Kidney epithelial cell (primary cell): ENCODE measurements at places on chromosomes 13 and 19.

DNA sequence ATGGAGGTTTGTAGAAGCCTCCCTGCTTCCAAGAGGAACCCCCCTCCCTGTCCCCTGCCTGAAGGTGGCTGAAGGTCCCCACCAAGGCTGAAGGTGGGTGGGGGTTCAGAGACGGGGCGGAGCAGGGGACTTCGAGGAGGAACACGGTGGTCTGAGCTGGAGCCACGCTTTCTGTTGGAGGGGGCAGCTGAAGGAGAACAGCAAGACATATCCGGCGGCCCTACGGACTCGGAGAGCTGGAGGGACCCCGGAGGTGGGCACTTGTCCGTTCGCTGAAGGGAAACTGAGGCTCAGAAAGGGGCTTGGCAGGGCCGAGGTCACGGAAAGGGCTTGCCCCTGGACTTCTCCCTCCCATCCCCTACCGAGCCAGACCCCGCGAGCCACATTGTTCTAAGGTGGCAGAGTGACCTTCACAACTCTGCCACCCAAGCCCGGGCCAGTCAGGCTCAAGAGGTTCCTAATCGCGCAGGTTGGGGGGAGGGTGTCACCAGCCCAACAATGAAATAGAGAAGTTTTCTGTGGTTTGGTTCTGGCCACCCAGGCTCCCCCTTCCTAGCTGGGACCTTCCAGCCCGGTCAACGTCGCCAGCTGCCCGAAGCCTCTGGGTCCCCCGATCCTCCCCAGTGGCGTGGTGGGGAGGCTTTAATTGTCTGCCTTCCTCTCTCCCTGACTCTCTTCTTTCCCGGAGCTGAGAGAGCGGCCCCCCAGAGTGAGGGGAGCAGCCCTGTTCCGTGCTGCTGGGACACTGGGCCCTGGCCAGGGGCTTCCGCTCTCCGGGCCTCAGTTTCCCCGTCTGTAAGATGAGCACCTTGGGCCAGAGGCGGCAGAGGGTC lies 15.5 kb upstream of the KCNN1 start:
- no peak for DNase-seq

DNA sequence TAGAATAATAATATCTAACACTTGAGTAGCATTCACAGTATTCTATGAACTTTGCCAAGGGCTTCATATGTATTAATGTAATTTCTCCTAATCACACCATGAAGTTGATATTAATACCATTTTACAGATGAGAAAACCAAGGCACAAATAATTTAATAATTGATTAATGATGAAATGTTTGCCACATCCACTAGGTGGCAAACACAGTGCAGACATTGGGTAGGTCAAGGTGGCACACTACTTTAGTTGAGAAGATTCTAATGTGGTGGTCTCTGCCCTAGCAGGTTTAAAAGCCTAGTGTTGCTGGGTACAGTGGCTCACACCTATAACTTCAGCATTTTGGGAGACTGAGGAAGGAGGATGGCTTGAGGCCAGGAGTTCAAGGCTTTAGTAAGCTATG lies 412.4 kb downstream of the SUCLA2 start:
- DNase-seq = no peak

- DNase-seq = no peak
Observed at GRCh38 chr13:113465300-113465699, 12.0 kb upstream of the ADPRHL1 start.

- DNase-seq = no peak
Observed at GRCh38 chr13:113819731-113820715, 43.9 kb downstream of the GAS6 start.

DNA sequence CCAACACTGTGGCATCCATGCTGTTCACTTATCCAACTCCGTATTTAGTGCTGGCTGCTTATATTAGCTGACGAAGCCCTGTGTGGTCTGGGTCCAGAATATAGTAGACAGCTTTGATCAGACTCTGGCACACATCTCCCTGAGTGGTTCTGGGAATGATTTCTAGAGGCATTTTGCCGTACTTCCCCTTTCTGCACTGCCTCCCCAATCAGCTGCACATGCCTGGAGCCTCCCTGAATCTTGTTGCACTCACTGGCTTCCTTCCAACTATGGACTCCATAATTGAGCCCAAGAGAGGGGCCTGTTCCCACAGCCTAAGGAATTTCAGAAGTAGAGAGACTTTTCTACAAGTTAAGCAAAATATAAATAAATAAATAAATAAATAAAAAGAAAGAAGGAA lies 30.4 kb upstream of the PCDH8 start:
- no peak for DNase-seq

- DNase-seq = no peak
Observed at GRCh38 chr13:22278336-22278929, 607.6 kb downstream of the FGF9 start.

- DNase-seq = no peak
Observed at GRCh38 chr13:67353941-67354340, 123.8 kb upstream of the PCDH9 start.

DNA sequence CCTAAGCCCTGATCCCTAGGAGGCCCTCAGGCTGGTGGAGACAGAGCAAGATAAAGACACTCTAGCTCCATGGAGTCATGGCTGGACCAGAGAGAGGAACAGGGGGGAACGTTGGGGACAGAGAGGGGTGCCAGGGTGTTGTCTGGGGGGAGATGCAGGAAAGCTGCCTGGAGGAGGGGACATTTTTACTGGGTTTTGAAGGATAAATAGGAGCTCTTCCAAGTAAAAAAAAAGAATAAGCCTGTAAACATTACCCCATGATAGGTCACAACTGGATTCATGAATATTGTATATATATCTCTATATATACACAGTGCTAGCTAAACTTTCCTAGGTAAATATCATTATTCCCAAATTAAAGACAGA lies 714 bp downstream of the HSH2D start:
- DNase-seq = no peak

GRCh38 chr13:94128430-94128829 lies 351.1 kb downstream of the DCT start:
- peak; percentile 49 for DNase-seq

DNA sequence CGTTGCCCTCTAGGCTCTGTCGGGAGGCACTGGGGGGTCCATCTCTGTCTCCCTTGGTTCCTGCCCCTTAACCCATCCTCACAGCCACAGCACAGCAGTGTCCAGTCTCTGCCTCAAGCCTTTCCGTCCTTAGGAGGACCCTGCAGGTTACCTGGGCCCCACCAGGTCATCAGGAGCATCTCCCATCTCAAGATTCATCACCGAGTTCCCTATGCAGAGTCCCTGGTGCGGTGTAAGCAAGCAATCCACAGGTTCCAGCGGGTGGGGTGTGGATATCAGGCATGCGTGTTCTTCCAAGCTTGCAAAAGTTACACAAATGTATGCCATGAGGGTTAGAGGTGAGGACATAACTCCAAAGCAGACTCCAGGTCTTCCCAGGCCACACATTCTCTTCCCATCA lies 20.9 kb upstream of the GAS6 start:
- DNase-seq = no peak

DNA sequence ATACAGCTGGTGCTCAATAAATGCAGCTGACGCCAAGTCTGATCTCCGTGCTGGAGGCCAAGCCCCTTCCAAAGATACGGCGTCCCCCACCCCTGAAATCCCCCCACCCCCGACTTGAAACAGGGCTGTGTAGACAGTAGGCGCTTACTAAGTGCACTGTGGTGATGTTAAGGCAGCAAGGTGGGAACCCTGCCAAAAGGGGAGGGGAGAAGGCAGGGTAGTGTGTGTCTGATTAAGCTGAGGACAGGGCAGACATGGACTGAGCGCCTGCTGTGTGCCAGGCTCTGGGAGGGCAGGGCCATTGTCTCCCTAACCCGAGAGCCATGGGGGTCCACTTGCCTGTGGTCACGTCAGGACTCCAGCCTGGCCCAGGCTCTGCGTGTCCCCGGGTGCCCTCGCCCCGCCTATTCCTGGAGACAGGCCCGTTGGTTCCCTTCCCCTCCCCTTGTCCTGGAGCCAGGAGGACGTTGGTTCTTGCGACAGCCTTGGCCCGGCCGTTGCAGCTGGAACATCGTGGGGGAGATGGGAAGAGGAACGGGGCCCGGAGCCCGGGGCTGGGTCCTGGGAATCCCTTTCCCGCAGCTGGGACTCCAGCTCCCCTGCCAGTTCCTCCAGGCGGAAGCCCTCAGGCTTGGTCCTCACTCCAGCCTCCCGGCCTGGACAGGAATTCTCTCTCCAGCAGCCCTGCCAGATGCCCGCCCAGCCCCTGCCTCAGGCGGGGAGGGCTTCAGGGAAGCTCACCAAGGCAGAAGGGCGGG lies 1.7 kb upstream of the ELANE start:
- DNase-seq = no peak

- DNase-seq = no peak
Observed at GRCh38 chr19:13894552-13894951, 11.4 kb downstream of the BRME1 start.

DNA sequence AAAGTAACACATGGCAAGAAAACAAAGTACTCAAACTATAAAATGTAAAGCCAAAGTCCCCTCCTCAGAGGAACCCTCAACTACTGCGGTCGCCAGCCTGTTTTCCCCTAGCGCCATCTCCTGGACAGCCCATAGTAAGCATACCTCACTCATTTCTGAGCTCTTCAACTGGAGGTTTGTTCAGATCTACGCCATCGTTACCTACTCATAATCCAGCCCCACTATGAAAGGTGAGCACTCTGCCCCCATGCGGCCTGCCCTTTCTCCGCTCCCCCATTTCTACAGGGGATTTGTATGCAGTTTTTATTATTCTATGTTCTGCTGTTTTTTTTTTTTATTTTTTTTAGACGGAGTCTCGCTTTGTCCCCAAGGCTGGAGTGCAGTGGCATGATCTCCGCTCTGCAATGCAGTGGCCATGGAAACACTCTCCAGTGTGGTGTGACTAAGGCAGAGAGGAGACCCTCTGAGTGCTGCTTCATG lies 26.2 kb downstream of the OPA3 start:
- DNase-seq = no peak

DNA sequence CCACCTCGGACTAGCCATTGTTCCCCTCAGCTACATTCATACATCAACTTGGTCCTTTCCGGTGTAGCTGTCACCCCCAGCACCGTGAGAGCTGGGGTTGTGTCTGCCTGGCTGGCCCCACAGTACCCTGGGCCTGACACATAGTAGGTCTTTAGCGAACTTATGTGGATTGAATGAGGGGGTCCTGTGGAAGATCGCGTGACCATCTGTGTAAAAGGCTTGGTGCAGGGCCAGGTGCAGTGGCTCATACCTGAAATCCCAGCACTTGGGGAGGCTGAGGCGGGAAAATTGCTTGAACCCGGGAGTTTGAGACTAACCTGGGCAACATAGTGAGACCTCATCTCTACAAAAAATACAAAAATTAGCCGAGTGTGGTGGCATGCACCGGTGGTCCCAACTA lies 2.0 kb downstream of the SMARCA4 start:
- no peak for DNase-seq

- DNase-seq = no peak
Observed at GRCh38 chr19:13959141-13959961, 7.0 kb downstream of the DCAF15 start.

DNA sequence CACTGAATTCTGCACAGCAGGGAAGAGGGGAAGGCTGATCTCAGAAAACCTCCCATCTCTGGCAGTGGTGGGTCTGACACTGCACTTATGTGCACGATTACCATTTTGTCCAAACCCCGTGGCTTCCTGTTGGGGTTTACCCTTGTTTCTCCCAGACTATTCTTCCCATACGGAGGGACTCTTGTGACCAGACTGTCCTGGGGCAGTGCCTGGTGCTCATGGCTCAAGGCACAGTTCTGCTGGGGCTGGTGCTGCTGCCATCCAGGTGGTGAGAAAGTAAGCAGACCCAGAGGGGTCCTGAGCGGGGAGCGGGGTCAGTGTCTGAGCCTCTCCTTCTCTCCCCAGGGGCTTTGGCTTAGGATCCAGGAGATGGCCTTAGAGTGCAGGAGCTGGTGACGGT lies 5.1 kb upstream of the SIGLEC9 start:
- DNase-seq = no peak

DNA sequence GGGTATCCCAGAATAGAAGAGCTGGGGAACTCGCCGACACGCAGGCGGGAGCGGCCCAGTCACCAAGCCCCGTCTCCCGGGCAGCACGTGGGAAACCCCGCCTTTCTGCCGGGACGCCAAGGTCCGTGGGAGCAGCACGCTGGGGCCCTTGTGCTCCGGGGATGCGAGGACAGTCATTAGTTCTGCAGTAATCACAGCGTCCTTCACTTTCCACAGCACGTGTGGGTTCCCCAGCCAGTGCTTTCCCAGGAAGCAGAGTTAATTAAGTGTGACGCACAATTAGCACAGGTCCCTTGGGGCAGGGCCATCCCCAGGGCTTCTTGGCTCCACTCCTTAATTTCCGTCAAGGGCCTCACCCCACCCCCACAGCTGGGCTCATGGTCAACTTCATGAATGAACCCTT lies 64.3 kb upstream of the C13orf46 start:
- DNase-seq = no peak

DNA sequence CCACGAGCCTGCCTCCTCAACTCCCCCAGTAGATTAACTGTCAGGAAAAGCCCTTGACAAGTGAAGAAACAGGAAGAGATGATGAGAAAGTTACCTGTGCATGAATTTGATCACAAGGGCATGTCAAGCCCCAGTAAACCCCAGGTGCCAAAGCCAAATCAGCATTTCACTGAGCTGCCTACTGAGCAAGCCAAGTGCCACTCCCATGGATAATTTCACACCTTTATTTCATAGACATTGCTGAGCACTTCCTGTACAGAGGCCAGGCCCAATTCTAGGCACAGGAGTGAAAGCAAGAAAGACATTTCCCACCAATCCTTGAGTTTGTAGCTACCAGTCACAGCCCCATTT lies 2.4 kb downstream of the GADD45GIP1 start:
- no peak for DNase-seq

DNA sequence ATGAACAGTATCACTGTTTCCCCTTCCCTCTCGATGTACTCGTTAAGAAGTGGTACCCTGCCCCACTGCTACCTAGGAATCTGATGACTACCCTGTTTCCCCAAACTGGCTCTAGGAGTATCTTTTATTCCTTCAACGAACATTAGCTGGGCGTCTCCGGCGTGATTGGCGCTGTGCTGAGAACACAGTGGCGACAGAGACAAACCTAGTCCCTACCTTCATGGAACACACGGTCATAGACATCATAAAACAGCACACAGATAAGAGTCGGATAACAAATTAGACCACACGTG lies 730 bp downstream of the SYMPK start:
- no peak for DNase-seq

DNA sequence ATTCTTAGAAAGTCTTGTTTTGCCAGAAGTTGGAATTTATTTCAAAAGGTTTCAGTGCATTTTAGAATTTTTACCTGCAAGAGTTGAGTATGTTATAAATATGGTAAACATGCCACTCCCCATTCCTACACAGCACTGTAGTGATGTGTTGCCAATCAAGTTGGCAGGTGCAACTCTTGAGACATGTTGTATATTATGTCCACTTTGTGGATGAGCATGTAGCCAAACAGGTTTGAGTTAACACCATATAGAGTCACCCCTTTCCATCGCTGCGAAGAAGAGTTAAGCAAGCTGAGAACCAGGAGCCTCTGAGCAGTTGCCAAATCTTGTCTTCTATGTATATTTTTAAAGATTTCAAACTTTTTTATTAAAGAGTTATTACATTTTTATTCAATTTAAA lies 359.8 kb downstream of the LMO7 start:
- no peak for DNase-seq

GRCh38 chr19:45960595-45961235 lies 12.9 kb downstream of the NOVA2 start:
- no peak for DNase-seq
